Mononuclear cell (primary cell): ENCODE measurements at places on chromosomes 3 and 15. TPM values are rescaled to one million over a fixed set of nuclear protein-coding genes. Genes with fewer than 3 reads are reported as not detected.

The FANCD2OS gene
- total RNA-seq: not detected

The TGM5 gene
- not detected for total RNA-seq

The ALDH1A2 gene
- 2.0 TPM for total RNA-seq

The UNC45A gene
- 14.4 TPM for total RNA-seq

The CASR gene
- total RNA-seq: 1.2 TPM

The ISLR gene
- total RNA-seq: not detected

The RBPMS2 gene
- 0.10 TPM for total RNA-seq

The STRA6 gene
- not detected for total RNA-seq

The IVD gene
- total RNA-seq: 12.7 TPM

The MAP1A gene
- total RNA-seq: 2.4 TPM

The ITIH1 gene
- 0.52 TPM for total RNA-seq

The MST1R gene
- 0.10 TPM for total RNA-seq

The EFCC1 gene
- total RNA-seq: 0.10 TPM

The TMEM62 gene
- 28.8 TPM for total RNA-seq

The GOLGA6D gene
- not detected for total RNA-seq

The TM4SF18 gene
- under 0.01 TPM for total RNA-seq

The ITPKA gene
- total RNA-seq: 0.10 TPM

The TTLL13 gene
- total RNA-seq: 0.31 TPM

The TMEM40 gene
- total RNA-seq: 3.8 TPM

The TRPM1 gene
- total RNA-seq: not detected

The DTWD1 gene
- 11.4 TPM for total RNA-seq

The ISL2 gene
- 0.21 TPM for total RNA-seq

The VEPH1 gene
- total RNA-seq: 8.8 TPM

The NOX5 gene
- not detected for total RNA-seq

The RBP2 gene
- total RNA-seq: not detected

The TNFSF10 gene
- 20.6 TPM for total RNA-seq

The AKAP13 gene
- total RNA-seq: 346 TPM

The FHIT gene
- total RNA-seq: 16.9 TPM

The PIF1 gene
- total RNA-seq: 0.31 TPM

The SOX14 gene
- not detected for total RNA-seq

The CACNA2D3 gene
- total RNA-seq: 2.0 TPM
